ENCODE measurements at places on chromosomes 1 and 21.

DNA sequence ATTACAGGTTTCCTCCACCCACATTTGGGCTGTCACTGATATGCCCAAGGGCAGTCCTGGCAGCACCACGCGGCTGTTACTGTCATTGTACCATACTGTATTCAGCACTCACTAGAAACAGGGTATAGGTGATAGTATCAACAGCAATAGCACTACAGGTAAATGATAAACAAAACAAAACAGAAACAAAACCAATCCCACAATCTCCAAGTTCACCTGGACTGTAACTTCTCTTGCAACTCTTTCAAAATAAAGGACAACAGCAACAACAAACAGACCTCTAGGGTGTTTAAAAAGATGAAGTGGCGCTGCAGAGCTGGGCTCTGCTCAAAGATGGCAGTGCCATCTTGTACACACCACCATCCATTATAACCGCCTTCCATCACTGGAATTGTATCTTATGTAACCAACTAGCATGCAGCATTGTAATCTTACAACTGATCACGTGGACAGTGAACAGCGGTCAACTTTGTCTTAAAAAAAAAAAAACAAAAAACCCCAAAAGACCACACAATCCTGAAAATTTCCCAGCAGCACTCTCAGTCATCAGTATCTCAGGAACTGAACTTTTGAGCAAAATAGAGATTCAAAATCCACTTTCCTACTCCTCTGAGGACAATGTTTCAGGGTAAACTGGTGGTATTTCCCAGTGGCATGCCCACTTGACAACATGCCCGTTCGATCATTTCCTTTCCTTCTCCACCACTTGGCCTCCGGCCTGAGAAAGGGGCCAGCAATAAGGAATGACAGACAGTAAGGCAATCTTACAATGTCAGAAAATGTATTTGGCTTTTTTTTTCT lies 3.8 kb downstream of the IRF2BP2 start:
- DNase-seq: peak; percentile 52

DNA sequence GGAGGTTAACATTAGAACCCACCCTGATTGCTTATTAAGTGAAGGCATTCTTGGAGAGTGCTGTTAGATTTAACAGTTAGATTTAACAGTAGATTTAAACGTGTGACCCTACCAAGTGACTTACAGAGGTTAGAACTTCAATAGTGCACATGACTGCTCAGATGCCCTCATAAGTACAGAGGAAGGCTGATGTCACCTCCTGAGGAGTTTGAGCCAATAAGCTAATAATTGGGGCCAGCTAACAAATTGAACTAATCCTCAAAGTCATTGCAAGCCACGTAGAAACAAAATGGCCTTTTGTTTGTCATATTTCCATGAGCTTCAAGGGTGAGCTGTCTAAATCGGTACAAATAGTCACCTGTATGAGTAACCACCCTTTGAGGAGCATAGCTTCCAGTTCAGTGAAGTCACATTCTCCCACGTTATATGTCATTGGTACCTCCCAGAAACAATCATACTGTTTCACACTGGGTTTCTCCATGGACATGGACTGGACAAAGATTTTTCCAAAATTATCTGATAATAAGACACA lies 11.7 kb downstream of the AVPR1B start:
- DNase-seq: no peak

GRCh38 chr1:229127301-229127700 lies 143.6 kb upstream of the RAB4A start:
- DNase-seq: no peak

GRCh38 chr1:7898962-7899361 lies 41.7 kb downstream of the TNFRSF9 start:
- DNase-seq: no peak

DNA sequence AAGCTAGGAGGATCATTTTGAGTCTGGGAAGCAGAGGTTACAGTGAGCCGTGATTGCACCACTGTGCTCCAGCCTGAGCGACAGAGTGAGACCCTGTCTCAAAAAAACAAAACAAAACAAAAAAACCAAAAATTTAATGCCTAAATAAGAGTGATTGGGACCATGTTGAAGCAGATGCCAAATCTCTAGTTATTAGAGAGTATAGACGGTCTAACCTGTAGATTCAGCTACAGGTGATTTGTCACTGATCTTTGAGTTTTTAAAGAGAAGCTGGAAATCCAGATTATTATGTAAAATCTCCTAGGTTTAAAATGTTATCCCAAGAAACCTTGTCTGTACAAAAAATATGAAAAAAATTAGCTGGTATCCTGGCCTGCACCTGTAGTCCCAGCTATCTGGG lies 11.5 kb downstream of the HDAC1 start:
- no peak for DNase-seq

DNA sequence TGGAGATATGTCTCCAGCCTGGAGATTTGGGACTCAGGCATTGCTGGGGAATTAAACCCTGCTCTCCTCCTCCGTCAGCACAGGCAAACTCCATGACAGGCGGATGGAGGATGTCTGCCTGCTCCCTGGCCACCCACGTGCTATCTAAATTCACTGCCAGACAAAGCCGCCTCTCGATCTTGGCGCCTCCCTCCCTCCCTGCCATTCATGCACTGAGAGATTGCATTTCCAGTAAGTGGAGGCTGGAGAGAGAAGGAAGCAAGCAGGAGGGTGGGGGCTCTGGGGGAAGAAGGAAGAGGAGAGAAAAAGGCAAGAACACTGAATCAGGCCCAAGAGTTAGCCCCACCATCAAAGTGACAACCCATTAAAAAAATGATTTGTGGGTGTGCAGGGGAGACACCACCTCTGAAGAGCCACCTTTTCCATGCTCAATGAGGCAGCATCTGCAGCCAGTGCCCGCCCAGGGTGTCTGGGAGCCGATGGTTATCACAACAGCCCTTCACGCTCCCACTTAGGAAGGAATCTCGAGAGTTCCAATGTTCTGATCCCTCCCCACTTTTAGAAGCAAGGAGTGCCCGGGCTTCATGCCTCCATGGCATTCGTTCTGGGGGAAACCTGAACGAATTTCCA lies 183.0 kb downstream of the HIVEP3 start:
- no peak for DNase-seq

- DNase-seq: no peak
These were observed 400.0 kb upstream of the TMPRSS15 start for GRCh38 chr21:18803624-18804023.

DNA sequence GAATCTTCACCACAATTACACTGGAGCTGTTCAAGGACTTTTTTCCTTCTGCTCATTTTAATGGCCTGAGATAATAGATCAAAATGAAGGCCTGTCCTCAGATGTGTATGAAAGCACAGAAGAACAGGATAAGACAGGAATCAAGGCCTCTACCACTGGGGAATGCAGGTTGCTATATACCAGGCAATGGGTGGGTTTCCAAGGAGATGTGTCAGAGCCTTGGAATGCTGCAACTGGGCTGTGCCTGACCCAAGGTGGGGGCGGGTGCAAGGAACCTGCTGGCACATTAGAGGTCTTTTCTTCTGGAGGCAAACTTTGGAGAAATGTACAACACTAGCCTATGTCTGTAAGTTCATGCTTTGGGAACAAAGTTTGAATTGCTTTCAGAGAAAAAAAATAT lies 21.7 kb upstream of the LAMC2 start:
- no peak for DNase-seq

DNA sequence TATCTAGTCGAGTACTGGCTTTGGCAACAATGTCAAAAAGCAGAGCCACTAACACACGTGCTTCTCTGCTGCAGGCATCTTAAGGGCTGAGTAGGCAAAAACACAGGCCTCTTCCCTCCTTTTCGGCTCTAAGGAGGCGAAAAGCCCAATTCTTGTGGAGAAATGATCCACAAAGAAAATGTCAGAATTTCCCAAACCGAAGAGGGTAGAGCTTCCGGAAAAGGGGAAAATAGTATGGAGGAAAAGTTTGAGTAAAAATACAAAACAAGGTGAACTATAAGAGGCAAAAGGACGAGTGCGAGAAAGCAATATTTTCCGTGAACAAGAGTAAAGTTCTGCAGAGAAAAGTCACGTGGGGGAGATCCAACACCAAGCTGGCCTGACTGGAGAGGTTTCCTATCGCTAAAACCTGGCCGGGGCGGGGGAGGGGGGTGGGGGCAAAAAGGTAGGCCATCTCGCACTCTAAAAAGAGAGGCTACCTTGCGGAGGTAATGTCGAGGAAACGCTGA lies 551 bp downstream of the ZRANB2 start:
- peak; percentile 18 for DNase-seq

DNA sequence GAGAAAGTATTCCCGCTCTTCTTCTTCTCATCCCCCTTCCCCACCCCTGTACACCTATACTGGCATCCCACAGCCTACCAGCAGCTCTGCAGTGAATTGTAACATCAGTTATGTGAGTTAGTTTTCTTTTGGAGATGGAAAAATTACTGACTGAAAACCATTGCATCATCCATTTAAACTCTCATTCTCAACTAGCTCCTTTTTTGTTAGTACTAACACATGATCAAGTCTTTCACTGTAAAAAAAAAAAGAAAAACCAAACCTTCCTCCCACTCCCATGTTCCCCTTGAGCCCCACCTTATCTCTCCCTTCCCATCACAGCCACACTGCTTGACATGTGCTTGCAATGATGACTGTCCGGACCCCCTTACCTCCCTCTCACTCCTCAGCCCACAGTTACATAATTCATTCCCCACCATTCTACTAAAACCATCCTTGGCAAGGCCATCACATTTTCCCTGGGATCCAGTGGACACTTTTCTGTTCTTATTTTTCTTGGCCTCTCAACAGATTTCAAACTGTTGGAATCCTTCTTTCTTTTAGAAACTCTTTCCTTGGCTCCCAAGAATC lies 23.2 kb upstream of the RAVER2 start:
- DNase-seq: no peak

DNA sequence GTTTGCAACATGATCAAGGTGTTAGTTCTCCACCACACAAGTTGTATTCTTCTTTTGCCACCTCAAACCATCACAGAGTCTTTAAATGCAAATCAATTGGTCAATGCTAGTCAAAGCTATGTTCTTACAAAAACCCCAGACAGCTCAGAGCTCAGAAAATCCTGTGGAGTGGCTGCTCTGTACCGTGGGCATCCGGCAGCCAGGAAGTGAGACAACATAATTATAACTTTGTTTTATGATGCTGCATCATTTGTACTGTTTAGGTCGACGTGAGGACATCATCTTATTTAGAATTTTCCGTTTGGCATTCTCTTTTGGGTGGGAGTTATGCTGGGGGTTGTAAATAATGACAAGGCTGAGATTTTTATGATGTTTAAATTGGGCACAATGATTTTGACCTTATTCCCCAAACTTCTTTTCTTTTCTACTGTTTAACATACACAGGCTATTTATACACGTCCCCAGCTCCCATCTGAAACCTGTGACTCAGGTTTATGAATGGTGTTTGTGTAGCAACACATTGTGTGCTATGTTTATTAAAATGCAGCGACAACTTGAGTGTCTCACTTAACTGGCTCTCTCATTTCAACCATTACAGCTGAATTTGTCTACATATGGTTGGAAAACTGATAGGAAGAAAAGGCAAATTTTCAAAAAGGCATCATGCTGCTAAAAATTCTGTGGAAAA lies 124.0 kb downstream of the CNIH3 start:
- DNase-seq: no peak

DNA sequence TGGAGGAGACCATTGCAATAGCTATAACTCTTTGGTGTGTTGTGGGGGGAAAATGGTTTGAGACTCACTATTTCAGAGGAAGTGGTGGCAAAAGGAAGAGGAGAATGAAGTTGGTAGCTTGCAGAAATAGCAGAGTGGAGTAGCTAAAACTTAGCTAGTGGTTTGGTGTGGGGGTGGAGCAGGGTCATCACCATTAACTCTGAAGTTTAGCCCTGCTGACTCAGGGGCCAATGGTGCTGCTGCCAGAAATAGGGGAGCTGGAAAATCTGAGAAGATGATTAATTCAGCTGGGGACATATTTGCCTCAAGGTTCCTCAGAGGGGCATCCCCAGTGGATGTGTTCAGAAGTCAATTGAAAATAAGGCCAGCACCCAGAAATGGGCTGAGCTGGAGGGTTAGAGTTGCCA lies 65.4 kb downstream of the RUNX1 start:
- no peak for DNase-seq

- no peak for DNase-seq
These were observed 19.0 kb downstream of the GART start for GRCh38 chr21:33522953-33523349.

DNA sequence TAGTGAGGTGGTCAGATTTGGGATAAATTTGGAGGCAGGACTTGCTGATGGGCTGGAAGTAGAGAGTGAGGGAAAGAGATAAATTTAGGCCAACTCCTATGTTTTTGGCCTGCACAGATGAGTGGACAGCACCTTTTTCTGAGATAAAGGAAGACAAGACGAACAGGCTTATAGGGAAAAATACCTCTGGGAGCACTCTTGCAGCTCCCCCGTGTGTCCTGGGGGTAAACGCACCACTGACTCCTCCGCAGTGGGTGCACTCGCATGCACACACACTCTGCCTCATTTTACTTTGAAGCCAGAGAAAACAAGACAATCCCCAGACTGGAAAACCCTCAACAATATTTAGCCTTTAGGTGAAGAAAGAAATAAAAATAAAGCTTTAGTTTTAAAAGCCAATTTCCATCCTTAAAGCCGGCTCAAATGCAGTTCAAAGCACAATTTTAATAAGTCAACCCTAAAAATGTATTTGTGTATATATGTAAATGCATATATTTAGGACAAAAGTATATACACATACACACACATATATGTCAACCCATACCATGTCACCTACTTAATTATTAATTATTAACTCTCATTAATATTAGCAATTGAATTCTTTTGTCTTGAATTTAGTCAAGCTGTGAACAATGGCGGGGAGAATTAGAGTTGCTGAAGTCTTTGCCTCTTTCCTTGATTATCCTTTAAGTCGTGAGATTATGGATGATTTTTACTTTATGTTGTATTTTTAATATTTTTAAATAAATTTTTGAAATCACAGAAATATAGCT lies 341.8 kb downstream of the ZNF326 start:
- DNase-seq: no peak

GRCh38 chr1:160236806-160237205 lies 25.5 kb downstream of the DCAF8 start:
- no peak for DNase-seq

GRCh38 chr1:86517336-86517735 lies 29.5 kb upstream of the CLCA4 start:
- no peak for DNase-seq

GRCh38 chr1:229479660-229480399 lies 28.3 kb downstream of the NUP133 start:
- DNase-seq: no peak

GRCh38 chr1:6570100-6570499 lies 9.7 kb upstream of the ZBTB48 start:
- no peak for DNase-seq

GRCh38 chr1:180501865-180502360 lies 464 bp downstream of the ACBD6 start:
- no peak for DNase-seq

DNA sequence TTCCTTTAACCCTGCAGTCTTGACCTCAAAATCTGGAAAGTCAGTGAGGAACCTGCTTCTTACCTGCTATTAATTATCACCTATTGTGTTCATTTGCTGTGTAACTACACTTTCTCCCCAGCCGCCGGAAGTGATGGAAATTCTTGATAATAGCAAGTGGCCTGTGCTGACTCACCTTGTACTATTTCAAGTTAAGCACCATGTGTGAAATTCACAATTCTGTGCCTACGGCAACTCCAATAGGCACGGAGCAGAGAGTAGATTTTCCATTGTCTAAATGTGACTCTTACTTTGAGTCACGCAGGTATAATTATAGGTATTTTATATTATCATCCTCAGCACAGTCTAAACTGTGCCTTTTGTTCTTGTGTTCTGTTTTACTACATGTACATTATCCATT lies 466.8 kb downstream of the KIF26B start:
- DNase-seq: no peak
